NB4 (cell line): ENCODE measurements at places on chromosomes 5 and 9.

GRCh38 chr9:69357030-69357775 lies 32.2 kb downstream of the ENTREP1 start:
- DNase-seq, result no peak

DNA sequence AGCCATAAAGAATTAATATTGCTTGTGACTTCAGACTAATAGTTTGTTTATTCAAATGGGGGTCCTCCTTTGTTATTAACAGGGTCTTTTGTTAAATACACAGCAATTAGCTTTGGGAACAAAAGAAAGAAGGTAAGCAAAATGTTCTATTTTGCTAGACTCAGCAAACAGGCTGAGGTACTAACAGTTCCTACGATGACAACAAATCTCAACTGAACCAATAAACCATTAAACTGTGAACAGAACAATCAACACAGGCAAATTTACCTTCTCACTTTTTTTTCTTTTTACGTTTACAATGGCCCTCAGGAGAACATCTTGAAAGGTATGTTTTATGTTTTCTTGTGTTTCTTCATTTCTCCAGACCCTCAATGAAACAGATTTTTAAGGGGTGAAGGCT lies 207.2 kb downstream of the NFIB start:
- no peak for DNase-seq

GRCh38 chr9:33048054-33048465 lies 23.0 kb downstream of the DNAJA1 start:
- no peak for DNase-seq

- no peak for DNase-seq
Measured at GRCh38 chr9:131669269-131670157, 70.4 kb downstream of the RAPGEF1 start.

GRCh38 chr5:127235136-127235535 lies 55.5 kb upstream of the MEGF10 start:
- DNase-seq, result no peak

DNA sequence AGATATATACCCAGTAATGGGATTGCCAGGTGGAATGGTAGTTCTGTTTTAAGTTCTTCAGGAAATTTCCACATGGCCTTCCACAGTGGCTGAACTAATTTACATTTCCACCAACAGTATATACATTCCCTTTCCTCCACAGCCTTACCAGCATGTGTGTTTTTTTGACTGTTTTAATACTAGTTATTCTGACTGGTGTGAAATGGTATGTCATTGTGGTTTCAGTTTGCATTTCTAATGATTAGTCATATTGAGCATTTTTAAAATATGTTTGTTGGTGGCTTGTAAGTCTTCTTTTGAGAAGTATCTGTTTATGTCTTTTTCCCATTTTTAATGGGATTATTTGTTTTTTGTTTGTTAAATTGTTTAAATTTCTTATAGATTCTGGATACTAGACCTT lies 208.9 kb downstream of the CFAP90 start:
- no peak for DNase-seq

- DNase-seq, result no peak
Measured at GRCh38 chr5:110463106-110463505, 263.4 kb downstream of the TMEM232 start.

- no peak for DNase-seq
Measured at GRCh38 chr9:133948131-133948530, 44.0 kb downstream of the VAV2 start.

DNA sequence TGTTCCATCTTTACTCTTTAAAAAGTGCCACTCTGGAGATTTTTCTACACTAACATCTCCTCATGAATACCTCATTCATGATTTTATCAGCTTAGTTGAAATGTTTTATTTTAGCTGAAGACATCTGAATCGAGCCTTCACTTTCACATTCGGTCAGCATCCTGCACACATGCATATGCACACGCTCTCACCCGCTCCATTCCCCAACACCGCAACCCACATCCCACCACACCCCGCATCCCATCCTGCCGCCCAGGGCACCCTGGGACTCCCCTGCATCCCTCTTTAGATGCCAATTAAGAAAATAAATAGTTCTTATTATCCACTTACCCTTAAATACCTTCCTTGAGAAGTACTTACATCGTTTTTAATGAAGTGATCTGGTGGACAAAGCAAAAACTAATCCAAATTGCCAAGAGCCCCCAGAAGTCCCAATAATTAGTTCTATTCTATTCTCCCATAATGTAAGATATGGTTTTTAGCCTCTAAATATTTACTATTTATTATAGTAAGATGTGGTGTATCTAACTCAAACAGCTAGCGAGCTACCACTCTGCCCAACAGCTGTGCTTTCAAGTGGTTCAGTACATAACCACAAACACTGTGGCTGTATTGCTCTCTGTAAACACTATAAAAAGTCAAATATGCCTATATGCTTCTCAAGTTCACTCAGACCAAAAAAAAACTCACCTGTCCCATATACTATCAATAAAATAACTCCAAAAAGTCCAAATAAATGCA lies 38.2 kb downstream of the GZMK start:
- DNase-seq, result no peak

DNA sequence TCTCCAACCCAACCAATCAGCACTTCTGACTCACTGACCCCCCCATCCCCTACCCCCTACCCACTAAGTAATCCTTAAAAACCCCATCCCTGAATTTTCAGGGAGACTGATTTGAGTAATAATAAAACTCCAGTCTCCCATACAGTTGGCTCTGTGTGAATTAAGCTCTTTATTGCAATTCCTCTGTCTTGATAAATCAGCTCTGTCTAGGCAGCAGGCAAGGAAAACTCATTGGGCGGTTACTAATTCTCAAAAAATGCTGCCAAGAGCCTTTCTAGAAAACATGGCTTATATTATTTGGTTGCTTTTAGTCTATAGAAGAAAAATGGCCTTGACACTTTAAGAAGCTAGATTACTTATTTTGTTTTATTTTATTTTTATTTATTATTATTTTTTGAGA lies 131.7 kb downstream of the SUSD1 start:
- DNase-seq, result no peak

DNA sequence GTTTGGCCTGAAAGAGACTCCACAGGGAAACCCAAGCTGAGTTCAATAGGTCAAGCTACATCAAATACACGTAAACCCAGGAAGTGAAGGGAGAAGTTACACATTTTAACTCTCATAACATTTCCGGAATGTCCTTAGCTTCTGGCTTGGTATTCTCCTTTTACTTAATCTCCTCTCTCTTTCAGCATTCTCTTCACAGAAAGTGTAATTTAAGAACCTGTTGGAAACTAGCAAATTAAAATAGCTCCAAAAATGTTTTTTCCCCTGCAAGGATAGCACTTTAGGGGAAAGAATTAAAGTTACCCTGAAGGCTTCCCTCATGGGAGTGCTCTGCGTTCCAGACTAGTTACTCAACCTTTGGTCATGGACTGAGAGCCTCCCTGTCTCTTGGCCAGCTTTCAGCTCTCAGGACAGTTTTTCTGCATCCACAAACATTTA lies 292.7 kb upstream of the TARS1 start:
- no peak for DNase-seq

GRCh38 chr5:80094236-80094738 lies 59.1 kb downstream of the THBS4 start:
- no peak for DNase-seq

DNA sequence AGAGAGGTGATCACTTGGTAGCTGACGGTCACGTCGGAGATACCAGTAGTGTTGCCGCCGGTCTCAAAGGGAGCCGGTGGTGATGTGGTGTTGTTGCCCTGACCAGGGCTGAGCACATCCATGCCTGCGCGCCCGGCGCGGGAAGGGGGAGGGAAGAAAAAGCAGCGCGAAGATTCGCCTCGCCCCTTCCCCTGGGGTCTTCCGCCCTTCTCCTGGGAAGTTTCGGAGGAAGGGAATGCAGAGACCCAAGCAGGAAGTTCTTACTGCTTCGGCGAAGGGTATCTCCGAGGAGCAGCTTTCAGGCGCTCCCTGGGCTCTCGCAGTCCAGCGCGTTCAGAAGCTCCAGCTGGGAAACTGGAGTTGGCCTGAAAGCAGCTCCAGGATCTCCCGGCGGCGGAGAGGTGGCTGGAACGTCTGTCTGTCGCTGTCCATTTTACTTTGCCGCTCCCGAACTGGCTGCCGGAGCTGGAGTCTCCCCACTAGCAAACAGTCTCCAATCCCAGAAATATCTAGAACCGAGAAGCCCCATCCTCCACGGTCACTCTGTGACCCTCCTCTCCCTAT lies 565 bp downstream of the HTR1A start:
- no peak for DNase-seq

DNA sequence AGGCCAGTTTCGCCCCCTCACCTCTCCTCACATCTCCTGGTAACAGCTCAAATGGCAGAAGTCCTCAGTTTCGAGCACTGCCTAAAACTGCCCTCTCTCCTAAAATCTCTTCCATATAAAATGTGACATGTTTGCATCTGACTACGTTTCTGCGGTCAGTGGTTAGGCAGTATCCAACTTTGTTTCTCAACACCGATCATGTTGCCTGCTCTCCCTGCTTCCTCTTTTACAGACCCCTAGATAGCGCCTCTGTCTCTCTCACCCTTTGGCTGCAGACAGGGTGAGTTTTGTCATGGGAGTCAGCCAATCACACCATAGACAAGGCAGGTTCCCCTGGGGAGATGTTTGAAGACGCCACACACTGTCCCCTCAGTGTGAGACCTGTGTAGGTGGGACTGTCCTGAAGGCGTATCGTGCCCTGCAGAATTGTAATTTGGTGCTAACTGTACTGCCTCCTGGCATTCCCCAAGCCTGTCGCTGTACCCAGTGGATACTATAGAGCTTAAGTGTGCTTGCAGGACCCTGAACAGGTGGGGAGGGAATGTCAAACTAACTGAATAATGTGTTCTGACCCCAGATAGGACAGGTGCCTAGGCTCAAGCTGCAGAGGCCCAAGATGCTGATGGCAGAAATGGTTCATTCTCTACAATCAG lies 1.1 kb downstream of the HEXB start:
- peak; percentile 92 for DNase-seq

DNA sequence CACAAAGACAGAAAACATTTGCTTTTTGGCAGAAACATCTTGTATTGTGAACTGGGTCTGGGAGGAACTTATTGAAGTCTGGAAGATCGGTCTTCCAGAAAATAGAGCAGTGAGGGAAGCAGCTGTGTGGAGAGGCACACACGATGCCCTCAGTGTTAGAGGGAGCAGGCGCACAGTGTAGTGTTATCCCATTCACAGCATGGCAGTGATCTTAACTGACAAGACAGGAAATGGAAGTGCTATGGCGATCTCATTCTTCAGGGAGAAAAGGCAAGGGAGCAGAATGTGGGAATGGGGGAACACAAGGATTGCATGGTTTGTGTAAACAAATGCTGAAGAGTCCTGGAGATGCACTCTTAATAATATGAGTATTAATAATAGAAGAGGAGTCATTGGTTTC lies 161.0 kb downstream of the PBX3 start:
- no peak for DNase-seq

GRCh38 chr5:60541980-60542379 lies 158.0 kb downstream of the DEPDC1B start:
- DNase-seq, result peak; percentile 64

GRCh38 chr9:109249615-109250014 lies 71.2 kb downstream of the EPB41L4B start:
- DNase-seq, result no peak

DNA sequence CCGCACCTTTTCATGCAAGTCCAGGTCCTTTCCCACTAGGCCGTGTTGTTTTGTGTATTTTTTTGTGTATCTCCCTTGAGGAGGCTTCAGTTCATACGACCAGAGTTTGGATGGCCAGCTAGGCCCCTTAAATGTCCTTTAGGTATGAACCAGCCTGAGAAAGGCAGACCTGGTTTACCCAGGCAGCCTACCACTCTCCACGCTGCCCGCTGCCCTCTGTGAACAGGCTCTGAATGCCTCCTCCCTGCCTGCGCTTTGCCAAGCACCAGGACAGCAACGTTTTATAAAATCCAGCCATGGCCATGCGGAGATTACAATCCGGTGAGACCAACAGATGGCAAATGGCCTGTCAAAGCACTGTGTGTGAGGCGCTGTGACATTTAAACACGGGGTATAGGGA lies 626 bp upstream of the CLTB start:
- no peak for DNase-seq

DNA sequence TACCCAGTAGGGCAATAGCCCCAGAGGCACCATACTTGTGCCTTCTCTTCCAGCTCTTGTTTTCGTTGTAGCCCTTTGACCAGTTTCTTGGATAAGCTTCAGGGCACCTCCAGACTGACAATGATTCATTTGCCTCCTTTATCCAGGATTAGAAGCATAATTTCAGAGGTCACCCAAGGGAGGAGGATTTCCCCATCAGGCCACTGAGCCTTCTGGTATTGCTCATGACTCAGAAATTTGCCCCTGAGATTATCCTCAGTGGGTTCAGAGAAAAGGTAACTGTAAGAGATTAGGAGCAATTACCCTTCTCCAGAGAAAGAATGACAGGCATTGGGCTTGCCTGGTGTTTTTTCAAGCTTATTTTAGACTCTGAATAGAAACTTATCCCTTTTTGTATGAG lies 147.9 kb downstream of the MSX2 start:
- no peak for DNase-seq

DNA sequence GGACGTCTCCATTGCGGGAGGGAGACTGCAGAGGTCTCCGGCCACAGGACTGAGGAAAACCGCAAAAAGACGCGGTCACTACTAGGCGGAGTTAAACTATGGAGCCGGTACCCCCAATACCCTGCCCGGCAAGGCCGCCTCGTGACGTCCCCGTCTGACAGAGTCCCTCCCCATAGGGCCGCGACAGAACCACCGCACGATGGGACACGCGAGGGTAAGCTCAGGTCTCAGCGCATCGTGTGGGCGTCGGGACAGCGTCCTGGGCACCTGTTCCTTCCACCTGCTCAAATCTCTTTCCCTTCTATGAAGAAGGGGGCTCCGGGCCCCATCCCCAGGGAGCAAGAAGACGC lies 35.2 kb upstream of the GLDC start:
- peak; percentile 95 for DNase-seq

DNA sequence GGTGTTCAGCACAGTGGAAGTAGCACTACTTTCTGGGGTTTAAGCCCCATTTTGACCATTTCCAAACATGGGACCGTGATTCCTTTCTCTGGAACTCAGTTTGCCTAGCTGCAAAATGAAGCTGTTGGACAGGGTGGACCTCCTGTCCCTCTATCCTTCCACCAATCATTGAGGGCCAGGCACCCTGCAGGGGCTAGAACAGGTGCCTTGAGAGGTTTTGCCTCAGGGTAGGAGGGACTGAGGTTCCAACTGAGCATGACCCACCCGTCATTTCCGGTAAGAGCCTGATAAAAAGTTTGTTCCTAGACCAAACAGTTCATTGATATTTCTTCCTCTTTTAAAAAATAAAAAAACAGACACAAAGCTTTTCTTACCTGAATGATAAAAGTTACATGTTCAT lies 116.5 kb downstream of the MVB12B start:
- no peak for DNase-seq
